ENCODE measurements at places on chromosomes 4 and X.

DNA sequence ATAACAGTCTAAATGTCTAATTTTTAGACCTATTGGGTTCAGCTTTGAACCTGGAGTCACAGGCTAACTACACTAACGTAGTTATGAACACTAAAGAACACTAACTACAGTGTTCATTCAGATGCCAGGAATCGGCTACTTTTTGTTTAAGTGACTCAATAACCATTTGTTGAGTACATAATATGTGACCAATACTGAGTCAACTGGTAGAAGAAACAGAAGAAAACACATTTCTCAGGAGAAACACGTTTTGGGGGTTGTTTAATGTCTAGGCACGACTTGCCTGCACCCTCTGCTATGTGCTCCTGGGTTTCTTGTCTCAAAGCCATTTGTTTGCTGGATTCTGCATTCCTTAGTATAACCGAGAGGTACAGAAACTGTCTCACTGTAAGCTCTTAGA lies 18.6 kb upstream of the CLNK start:
- DNase-seq = no peak

DNA sequence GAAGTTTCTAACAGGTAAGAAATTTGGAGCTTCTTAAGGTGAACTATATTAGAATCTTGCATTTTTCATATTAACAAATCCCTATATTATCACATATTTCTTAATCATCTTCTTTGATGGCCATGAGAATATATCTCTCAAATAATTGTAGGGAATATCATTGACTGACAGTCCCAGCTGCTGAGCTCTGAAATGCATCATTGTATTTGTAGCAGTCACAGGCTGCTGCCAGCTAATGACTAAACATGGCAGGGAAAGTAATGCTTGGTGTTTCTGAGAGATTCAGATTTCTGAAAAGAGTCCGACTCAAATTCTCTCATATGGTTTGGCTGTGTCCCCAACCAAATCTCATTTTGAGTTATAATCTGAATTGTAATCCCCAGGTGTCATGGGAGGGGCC lies 171.9 kb downstream of the TRAM1L1 start:
- DNase-seq = no peak

- DNase-seq = no peak
Measured at GRCh38 chrX:97050392-97050791, 166.7 kb downstream of the RPA4 start.

- DNase-seq = no peak
Measured at GRCh38 chrX:41514179-41514578, 67.0 kb downstream of the NYX start.

- no peak for DNase-seq
Measured at GRCh38 chr4:94290245-94290644, 52.4 kb downstream of the HPGDS start.

GRCh38 chr4:44493924-44494323 lies 45.3 kb upstream of the KCTD8 start:
- DNase-seq = no peak

- no peak for DNase-seq
Measured at GRCh38 chr4:86117705-86118302, 242.0 kb downstream of the MAPK10 start.

- no peak for DNase-seq
Measured at GRCh38 chrX:138008281-138008680, 442.4 kb downstream of the ZIC3 start.
